ENCODE measurements at places on chromosomes 16 and 17.
A peak's percentile ranks its signal among the peaks of the same experiment; 100 is the strongest.

GRCh38 chr17:77579682-77580081, 378.8 kb upstream of the TNRC6C start:
- DNase-seq: no peak

- no peak for DNase-seq
Observed at GRCh38 chr16:11394593-11394960, 49.3 kb downstream of the RMI2 start.

DNA sequence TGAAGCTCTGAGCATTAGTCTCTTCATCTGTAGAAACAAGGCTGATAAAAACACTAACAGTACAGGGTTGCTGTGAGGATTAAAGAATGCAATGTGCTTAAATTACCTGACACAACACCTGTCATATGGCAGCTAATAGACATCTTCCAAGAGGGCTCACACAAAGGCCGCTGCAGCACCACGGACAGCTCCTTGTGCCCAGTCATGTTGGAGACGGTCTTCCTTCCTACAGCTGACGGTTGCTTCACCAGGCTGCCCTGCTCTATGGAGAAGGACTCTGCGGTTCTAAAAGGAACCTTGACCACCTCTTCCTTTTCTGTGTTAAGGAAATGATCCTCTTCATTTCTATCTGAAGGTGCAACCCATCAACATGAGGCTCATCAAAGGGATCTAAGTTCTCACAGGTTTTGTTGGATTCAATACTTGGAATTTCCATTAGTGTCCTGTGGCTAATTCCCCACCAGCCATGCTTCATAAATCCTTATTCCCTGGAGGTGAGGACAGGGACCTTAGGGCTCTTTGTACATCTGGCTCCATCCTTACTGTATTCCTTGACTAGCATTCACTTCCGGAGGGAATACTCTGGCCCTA, 138.9 kb upstream of the CES5A start:
- no peak for DNase-seq

DNA sequence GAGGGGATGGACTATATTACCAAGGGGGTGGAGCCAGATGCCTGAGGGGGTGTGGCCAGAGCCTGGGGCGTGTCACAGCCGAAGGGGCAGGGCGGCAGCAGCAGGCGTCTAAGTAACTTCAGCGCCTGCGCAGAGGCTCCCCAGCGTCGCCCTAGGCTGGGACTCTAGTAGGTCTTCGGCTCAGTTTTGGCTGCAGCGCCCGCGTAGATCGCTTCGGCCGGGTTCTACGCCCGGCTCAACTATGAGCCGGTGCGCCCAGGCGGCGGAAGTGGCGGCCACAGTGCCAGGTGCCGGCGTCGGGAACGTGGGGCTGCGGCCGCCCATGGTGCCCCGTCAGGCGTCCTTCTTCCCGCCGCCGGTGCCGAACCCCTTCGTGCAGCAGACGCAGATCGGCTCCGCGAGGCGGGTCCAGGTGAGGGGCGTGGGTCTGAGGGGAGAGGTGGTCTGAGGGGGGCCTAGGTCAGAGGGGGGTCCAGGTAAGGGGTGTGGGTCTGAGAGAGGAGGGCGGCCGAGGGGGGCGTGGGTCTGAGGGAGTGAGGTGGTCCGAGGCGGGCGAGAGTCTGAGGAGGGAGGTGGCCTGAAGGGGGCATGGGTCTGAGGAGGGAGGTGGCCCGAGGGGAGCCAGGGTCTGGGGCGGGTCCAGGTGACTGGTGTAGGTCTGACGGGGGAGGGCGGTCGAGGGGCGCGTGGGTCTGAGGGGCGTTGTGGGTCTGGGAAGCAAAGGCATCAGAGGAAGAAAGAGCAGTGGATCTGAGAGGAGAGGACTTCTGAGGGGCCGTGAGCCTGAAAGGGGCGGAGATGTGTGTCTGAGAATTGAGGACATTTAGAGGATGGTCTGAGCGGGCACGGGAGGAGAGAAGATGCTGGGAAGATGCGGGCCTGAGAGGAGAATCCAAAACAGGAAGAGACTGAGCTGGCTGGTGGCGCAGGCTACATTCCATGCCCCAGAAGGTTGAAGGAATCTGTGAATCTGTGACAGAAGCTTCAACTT, at the start of gene LPCAT2:
LPCAT2 (plus strand) TSS at position 132 of the 991 bp plus-strand sequence; CDS start at position 242, 110 bp downstream.
- peak; percentile 29 for DNase-seq

GRCh38 chr17:42906772-42907446, 6.3 kb downstream of the G6PC1 start:
- DNase-seq: no peak

GRCh38 chr17:75459590-75460267, 3.3 kb downstream of the TMEM94 start:
- DNase-seq: no peak

- no peak for DNase-seq
Observed at GRCh38 chr16:10658943-10659342, 35.8 kb downstream of the TEKT5 start.
